Subcutaneous adipose tissue (tissue), 4 donors: ENCODE measurements at places on chromosomes 4 and X. TPM values are rescaled to one million over a fixed set of nuclear protein-coding genes. Genes with fewer than 3 reads are reported as not detected.

Gene SYTL5
- total RNA-seq, result 5.5 TPM

Gene GUCY1A1
- 21.1 TPM for total RNA-seq

Gene OPRPN
- total RNA-seq, result not detected

Gene TMPRSS11B
- total RNA-seq, result not detected

Gene S100G
- not detected for total RNA-seq

Gene RAB41
- total RNA-seq, result not detected

Gene EGFL6
- not detected for total RNA-seq

Gene SOWAHB
- not detected for total RNA-seq

Gene CLDN2
- total RNA-seq, result 0.57 TPM

Gene UGT2B17
- total RNA-seq, result not detected
